A549 treated with AZD2906 at 1 μM for 4 hours (cell line): ENCODE measurements at places on chromosomes 12 and 14. TPM values are rescaled to one million over a fixed set of nuclear protein-coding genes. Genes with fewer than 3 reads are reported as not detected.

The SLC5A8 gene
- total RNA-seq: not detected in 5 replicates

The MSI1 gene
- total RNA-seq: 1.0 to 1.5 TPM (median 1.3 TPM) in 5 replicates

The CPNE8 gene
- total RNA-seq: 8.0 to 10.4 TPM (median 9.5 TPM) in 5 replicates

The BHLHE41 gene
- total RNA-seq: 0.41 to 1.6 TPM (median 0.63 TPM) in 5 replicates

The LMO3 gene
- total RNA-seq: 0.06 to 0.13 TPM in 2 of 5 replicates, not detected in the others

The PPFIA2 gene
- not detected in 5 replicates for total RNA-seq

The MYF5 gene
- total RNA-seq: not detected in 5 replicates

The SLC10A1 gene
- total RNA-seq: not detected in 5 replicates

The NTS gene
- 59.4 to 88.8 TPM (median 82.2 TPM) in 5 replicates for total RNA-seq

The KRT75 gene
- total RNA-seq: 0.09 to 0.17 TPM (median 0.11 TPM) in 4 of 5 replicates, not detected in the other

The LTB4R2 gene
- 2.4 to 5.1 TPM (median 4.0 TPM) in 5 replicates for total RNA-seq

The SAMD4A gene
- 11.8 to 13.3 TPM (median 12.7 TPM) in 5 replicates for total RNA-seq

The EXOC3L4 gene
- total RNA-seq: 0.60 to 2.3 TPM (median 1.7 TPM) in 5 replicates

The TMPRSS12 gene
- total RNA-seq: not detected in 5 replicates

The KRT73 gene
- not detected in 5 replicates for total RNA-seq

The HCFC2 gene
- 4.6 to 5.5 TPM (median 4.9 TPM) in 5 replicates for total RNA-seq

The RND1 gene
- 3.1 to 4.9 TPM (median 3.4 TPM) in 5 replicates for total RNA-seq

The SCNN1A gene
- total RNA-seq: 23.1 to 30.7 TPM (median 28.9 TPM) in 5 replicates

The APPL2 gene
- 20.1 to 33.3 TPM (median 23.7 TPM) in 5 replicates for total RNA-seq

The WNT5B gene
- total RNA-seq: 2.4 to 3.4 TPM (median 2.6 TPM) in 5 replicates

The ANKRD13A gene
- 13.6 to 20.7 TPM (median 14.7 TPM) in 5 replicates for total RNA-seq

The NRL gene
- 0.74 to 1.1 TPM (median 0.98 TPM) in 5 replicates for total RNA-seq

The PRH2 gene
- 0.23 to 0.48 TPM (median 0.43 TPM) in 3 of 5 replicates, not detected in the others for total RNA-seq

The P2RX7 gene
- not detected in 5 replicates for total RNA-seq

The MUCL1 gene
- total RNA-seq: not detected in 5 replicates

The ZDHHC22 gene
- total RNA-seq: 0.19 to 0.29 TPM (median 0.24 TPM) in 5 replicates

The INHBC gene
- total RNA-seq: 0.05 to 0.06 TPM (median 0.05 TPM) in 3 of 5 replicates, not detected in the others

The FOXN4 gene
- 0.04 to 0.11 TPM (median 0.07 TPM) in 5 replicates for total RNA-seq

The PLD4 gene
- 0.05 to 0.15 TPM (median 0.09 TPM) in 5 replicates for total RNA-seq

The RERGL gene
- total RNA-seq: not detected in 5 replicates

The GMFB gene
- total RNA-seq: 33.4 to 93.4 TPM (median 42.3 TPM) in 5 replicates

The DCTN2 gene
- 119 to 184 TPM (median 123 TPM) in 5 replicates for total RNA-seq

The SLCO1B1 gene
- total RNA-seq: 0.28 to 0.45 TPM (median 0.35 TPM) in 5 replicates

The GYS2 gene
- 0.09 TPM in 1 of 5 replicates, not detected in the others for total RNA-seq

The CCDC197 gene
- total RNA-seq: not detected in 5 replicates

The OTX2 gene
- not detected in 5 replicates for total RNA-seq

The ACSS3 gene
- 0.03 TPM in 1 of 5 replicates, not detected in the others for total RNA-seq

The SERPINA5 gene
- 0.11 to 0.21 TPM (median 0.18 TPM) in 5 replicates for total RNA-seq
